Fibroblast of villous mesenchyme (primary cell): ENCODE measurements at places on chromosomes 5 and 9. TPM values are rescaled to one million over a fixed set of nuclear protein-coding genes. Genes with fewer than 3 reads are reported as not detected.

The CCNI2 gene
- under 0.01 TPM in 1 of 2 replicates, not detected in the other for total RNA-seq

The PRDM9 gene
- not detected in 2 replicates for total RNA-seq

The PROB1 gene
- total RNA-seq = 3.9 and 4.3 TPM in 2 replicates

The SPAAR gene
- not detected in 2 replicates for total RNA-seq

The TMC1 gene
- total RNA-seq = under 0.01 and 1.3 TPM in 2 replicates

The GCNT4 gene
- total RNA-seq = 10.6 and 46.2 TPM in 2 replicates
